ENCODE measurements at places on chromosomes 2 and 18. TPM values are rescaled to one million over a fixed set of nuclear protein-coding genes. Genes with fewer than 3 reads are reported as not detected.

- DNase-seq: no peak
Measured at GRCh38 chr2:215571689-215572088, 135.8 kb upstream of the FN1 start.

- DNase-seq: no peak
Measured at GRCh38 chr2:105224444-105224843, 17.1 kb upstream of the GPR45 start.

- no peak for DNase-seq
Measured at GRCh38 chr2:164706522-164706921, 85.2 kb upstream of the GRB14 start.

DNA sequence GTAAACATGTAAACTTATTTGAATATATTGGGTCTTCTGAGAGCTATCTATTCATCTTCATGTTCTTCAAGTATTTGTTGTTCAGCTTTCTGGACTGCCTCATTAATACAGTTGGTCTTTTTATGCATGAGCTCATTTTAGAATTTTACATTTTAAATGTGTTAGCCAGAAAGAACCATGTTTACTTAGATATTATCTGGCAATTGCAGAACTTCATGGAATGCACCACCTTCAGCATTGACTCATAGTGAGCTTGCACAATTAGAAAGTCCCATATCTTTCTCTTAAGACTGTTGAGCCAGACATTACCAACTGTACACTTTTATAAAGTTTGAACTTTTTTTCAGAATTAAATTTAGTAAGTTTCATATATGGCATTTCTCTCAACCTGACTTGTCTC, 536.7 kb downstream of the RIT2 start:
- no peak for DNase-seq

The CFAP65 gene
- not detected for polyA plus RNA-seq

The SLC9A4 gene
- not detected for polyA plus RNA-seq

The TAF4B gene
- polyA plus RNA-seq: 0.73 TPM

Data from heart right ventricle (tissue), 16 donors.